Effector memory CD4-positive, alpha-beta T cell (primary cell): ENCODE measurements at places on chromosomes 6 and 20.

DNA sequence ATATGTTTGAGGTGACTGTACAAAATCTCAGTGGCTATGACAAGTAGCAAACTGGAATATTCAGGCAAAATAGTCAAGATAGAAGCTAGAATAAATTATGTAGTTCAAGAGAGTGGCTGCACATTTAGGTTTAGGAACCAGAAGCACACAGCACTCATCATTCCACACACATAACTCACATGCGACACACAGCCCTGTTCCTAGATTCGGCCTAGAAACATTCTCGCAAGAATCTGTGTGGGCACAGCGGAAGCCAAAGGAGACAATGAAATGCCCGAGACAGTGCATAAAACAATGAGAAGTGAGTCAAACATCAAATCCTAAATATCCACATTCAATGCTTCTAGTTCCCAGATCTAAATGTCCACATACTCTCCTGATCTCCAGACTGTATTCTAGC lies 9.5 kb upstream of the SUPT3H start:
- DNase-seq, result no peak

DNA sequence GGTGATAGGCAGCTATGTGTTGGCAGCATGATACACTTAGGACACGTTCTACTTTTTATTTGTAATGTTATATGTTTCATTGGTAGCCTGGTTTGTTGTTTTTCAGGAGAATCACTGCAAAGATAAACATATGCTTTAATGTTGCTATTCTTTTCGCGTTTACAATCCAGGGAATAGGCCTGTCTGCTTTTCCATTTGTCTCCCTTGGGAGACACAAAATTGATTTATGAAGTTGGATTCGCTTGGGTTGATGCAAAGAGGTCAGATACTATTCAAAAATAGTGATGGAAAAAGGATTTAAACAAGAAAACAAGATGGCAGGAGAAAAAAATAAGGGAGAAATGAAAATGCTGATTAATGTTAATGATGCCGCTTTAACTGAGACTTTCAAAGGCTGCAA lies 179.5 kb upstream of the SOX4 start:
- no peak for DNase-seq

DNA sequence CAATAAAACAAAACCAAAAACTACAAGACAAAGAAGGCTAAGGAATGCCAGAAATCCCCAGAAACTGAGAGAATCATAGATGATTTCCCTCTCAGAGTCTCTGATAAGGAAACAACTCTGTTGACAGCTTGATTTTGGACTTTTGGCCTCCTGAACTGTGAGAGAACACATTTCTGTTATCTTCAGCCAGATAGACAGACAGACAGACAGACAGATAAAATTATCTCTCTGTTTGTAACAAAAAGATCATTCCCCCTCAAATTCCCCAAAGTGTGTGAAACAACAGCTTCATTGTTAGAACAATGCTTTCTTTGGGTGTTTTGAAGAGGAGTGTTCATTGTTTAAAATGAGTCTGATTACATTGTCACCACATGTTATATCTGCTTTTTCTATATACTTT lies 148.2 kb downstream of the BCKDHB start:
- DNase-seq, result no peak

- no peak for DNase-seq
These were observed 10.9 kb upstream of the SGK1 start for GRCh38 chr6:134328792-134329191.

GRCh38 chr6:146041282-146041681 lies 12.4 kb downstream of the GRM1 start:
- DNase-seq, result no peak

- DNase-seq, result no peak
These were observed 164.4 kb upstream of the TAB2 start for GRCh38 chr6:149153100-149153499.

DNA sequence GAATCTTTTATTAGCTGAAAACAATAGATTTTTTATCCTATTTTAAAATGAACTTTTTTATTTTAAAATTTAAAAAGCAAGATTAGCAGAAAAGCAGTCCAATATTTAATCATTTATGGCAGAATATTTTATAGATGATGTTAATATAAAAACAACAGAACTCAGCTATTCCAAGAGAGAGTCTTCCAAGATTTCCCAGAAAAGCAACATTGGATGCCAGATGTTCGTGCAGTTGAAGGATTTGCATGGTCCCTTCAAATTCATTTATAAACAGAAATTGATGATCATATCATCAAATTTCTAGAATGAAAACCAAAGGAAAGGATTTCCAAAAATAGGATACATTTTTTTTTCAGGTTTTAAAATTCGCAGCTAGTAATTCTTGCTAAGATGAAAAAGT lies 25.4 kb upstream of the CNKSR3 start:
- no peak for DNase-seq

DNA sequence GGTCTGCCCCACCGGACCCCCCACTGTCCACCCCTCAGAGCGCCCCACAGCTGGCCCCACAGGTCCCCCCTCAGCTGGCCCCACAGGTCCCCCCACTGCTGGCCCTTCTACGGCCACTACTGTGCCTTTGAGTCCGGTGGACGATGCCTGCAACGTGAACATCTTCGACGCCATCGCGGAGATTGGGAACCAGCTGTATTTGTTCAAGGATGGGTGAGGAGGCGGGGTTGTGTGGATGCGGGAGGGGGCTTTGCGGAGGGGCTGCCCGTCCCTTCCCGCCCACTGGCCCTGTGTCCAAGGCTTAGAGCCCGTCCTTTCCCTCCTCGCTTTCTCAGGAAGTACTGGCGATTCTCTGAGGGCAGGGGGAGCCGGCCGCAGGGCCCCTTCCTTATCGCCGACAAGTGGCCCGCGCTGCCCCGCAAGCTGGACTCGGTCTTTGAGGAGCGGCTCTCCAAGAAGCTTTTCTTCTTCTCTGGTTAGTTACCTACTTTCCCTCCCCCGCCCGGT lies 4.7 kb downstream of the MMP9 start:
- no peak for DNase-seq

DNA sequence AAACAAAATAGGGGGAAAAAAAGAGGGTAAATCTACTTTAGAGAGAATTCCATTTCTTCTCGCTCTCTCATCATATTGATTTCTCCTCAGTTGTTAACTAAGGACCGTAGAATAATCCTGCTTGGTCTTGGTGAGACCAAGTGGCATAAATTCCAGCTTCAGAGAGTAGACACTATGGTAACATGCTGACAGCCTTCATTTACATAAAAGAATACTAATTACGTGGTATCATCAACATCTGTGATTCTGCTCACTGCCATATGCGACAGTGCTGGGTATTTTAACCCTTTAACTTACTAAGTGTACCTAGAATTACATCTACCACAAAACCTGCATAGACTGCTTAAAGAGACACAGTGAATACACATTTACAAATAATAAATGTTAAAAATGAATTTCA lies 27.1 kb downstream of the TOMM6 start:
- DNase-seq, result no peak

GRCh38 chr6:105759946-105760345 lies 326.2 kb upstream of the PRDM1 start:
- no peak for DNase-seq

GRCh38 chr6:41801380-41801779 lies 13.9 kb downstream of the TOMM6 start:
- no peak for DNase-seq

DNA sequence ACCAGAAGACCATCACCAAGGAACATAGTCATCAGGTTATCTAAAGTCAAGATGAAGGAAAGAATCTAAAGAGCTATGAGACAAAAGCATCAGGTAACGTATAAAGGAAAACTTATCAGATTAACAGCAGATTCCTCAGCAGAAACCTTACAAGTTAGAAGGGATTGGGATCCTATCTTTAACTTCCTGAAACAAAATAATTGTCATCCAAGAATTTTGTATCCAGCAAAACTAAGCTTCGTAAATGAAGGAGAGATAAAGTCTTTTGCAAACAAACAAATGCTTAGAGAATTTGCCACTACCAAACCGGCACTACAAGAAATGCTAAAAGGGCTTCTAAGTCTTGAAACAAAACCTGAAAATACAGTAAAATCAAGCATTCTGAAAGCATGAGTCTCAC lies 71.0 kb downstream of the HECA start:
- DNase-seq, result no peak

GRCh38 chr6:109325400-109325801 lies 56.9 kb downstream of the CD164 start:
- no peak for DNase-seq

DNA sequence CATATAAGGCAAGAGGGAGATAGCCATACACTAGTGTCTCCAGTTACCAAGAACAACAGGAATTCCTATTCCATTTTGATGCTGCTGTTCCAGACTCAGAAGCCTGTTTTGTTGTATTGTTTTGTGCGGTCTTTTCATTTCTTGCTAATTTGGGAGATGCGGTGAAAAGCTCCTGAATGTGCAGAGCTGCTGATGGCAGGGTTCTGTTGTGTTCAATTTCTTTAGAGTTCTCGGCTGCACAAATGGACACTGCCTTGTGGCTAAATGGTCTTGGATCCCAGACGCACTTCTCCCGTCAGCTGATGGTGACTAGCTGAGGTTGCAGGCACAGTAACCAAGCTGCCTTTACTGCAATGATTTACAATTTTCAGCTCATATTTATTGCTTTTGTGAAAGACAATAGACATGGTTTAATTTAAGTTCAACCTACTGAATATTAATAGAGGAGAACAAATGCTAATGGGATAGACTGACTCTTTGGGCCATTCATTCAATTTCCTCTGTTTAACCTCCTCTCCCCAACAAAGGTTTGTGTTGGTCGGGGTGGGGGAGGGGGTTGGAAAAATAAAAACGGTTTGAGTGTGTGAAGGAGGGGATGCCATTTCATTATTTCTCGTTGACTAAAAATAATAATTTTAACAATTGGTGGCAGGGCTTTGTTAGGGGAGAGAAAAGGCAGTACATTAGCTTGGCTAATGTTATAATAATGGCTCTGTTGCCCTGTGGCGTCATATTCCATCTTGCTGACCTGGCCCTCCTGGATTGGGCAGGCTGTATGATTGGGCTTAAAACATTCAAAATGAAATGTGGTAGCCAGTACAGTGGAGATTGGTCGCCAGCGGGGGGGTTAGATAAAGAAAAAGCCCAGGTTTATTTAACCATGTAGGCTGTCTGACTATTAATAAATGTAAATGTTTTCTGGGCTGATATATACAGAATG lies 159.5 kb downstream of the JARID2 start:
- no peak for DNase-seq

- no peak for DNase-seq
These were observed 642.1 kb upstream of the FLRT3 start for GRCh38 chr20:14979453-14979986.

DNA sequence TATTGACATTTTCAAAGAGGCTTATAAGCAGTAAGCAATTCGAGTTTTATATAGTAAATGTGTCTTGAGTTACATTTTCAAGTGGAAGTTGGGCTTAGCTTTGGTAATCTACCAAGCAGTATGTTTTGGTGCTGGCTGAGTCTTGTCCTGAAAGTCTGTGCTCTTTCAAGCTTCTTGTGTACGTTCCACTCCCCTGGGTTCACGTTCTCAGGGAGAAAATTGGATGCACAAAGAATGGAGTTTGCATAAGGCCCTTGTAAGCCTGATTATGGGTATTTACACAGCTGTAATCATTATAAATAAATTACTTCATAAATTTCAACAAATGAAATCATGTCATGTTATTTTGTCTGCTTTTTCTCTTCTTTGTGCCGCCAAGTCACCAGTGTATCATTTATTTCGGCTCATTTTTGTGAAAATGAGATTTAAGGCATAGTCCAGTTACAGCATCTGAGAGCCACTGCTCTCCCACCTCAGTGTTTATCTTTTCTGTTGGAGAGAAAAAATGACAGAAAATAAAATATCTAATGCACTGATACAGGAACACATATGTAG lies 262.5 kb downstream of the BTBD3 start:
- no peak for DNase-seq

DNA sequence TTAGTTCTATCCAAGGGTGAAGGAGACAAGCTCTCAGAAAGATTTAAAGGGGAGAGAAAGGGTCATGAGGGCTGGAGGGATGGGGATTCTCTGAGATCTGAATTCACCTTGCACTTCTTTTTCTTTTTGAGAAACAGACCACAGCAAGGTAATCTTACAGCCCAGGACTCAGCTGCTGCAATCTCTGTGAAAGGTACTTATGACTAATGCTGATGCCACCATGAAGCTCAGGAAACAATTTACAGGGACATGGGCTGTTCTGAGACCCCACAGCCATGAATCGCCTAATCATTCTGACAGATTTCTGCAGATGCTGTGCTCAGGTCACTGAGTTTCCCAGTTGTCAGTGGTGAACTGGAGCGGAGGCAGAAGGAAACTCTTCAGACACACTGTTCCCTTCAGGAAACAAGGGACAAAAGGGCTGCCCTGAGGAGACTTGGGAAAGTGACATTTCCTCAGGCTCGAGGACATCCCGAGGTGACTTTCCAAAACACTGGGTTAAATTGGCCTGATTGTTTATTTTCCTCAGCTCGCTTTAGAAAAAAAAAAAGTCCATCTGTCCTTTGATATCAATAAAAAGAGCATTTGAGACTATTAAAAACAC lies 103.8 kb upstream of the PLCB4 start:
- DNase-seq, result no peak

GRCh38 chr20:31751126-31751525 lies 12.0 kb downstream of the TPX2 start:
- no peak for DNase-seq

- DNase-seq, result no peak
These were observed 574.3 kb downstream of the COL12A1 start for GRCh38 chr6:74631564-74631963.

DNA sequence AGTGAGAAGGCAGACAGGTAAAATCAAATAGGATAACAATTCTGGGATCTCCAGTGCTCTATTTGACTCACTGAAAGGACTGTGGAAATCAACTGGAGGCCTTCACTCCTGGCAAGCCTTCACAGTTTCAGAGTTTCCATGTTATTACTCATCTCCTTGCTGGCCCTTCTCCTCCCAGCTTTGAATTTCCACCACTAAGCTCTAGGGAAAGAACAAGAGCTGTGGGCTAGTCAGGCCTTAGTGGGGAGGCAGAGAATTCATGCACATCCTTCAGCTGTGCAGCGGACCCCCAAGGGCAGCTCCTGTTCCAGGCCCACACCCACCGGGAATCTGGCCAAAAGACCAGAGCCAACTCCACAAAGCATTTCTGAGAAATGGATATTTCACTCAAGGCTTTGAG lies 26.0 kb downstream of the MYLIP start:
- no peak for DNase-seq

- DNase-seq, result no peak
These were observed 2.0 kb downstream of the SPAG4 start for GRCh38 chr20:35617397-35618262.

DNA sequence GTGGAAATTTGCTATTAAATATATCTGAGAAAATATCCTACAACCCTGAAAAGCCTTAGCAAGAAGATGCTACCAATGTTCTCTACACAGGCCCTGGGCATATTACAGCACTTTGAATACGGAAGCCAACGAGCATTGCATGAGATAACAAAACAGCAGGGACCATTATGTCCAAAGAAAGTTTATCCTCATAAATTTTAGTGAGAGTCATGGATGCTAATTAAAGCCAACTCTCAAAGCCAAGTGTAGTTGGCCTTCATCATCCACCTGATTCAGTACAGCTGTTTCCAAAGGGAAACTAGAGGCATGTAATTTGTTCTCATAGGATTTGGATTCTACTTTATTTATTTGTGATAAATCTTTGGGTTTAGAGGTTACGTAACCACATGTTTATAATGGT lies 564.8 kb downstream of the RFPL4B start:
- no peak for DNase-seq
